ENCODE measurements at places on chromosomes 3 and 15. TPM values are rescaled to one million over a fixed set of nuclear protein-coding genes. Genes with fewer than 3 reads are reported as not detected.

FMN1 gene
- 13.8 TPM for total RNA-seq

TF gene
- total RNA-seq: 4.2 TPM

SYNPR gene
- total RNA-seq: 0.11 TPM

SRGAP3 gene
- 21.8 TPM for total RNA-seq

ABHD2 gene
- total RNA-seq: 74.4 TPM

VPS39 gene
- 75.0 TPM for total RNA-seq

GPR62 gene
- total RNA-seq: 0.56 TPM

STARD9 gene
- 12.2 TPM for total RNA-seq

PROS1 gene
- total RNA-seq: 29.3 TPM

CCDC80 gene
- total RNA-seq: 74.3 TPM

DNA sequence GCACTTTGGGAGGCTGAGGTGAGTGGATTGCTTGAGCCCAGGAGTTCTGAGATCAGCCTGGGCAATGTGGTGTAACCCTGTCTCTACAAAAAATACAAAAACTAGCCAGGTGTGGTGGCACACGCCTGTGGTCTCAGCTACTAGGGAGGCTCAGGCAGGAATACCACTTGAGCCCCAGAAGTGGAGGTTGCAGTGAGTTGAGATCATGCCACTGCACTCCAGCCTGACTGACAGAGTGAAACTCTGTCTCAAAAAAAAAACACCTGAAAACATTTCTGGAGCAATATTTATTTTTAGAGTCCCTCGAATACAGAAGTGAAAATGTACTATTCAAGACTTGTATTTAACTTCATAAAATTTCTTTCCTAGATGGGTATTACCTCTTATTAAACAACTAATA is 4.6 kb downstream of the SPCS1 start:
- DNase-seq: no peak
- H3K4me1 ChIP-seq: peaks cover 13% of the 10 kb centered on the region
- no peaks in the 10 kb centered on the region for H3K36me3 ChIP-seq
- no peak overlapping the region for H3K27ac ChIP-seq

GRCh38 chr3:130662501-130662996 is 84.1 kb downstream of the PIK3R4 start:
- H3K4me3 ChIP-seq: no peak overlapping the region
- no peak for DNase-seq
- no peaks in the 10 kb centered on the region for H3K36me3 ChIP-seq
- peaks cover 10% of the 10 kb centered on the region for H3K4me1 ChIP-seq
- H3K27me3 ChIP-seq: no peaks in the 10 kb centered on the region
- no peak overlapping the region for H3K27ac ChIP-seq

DNA sequence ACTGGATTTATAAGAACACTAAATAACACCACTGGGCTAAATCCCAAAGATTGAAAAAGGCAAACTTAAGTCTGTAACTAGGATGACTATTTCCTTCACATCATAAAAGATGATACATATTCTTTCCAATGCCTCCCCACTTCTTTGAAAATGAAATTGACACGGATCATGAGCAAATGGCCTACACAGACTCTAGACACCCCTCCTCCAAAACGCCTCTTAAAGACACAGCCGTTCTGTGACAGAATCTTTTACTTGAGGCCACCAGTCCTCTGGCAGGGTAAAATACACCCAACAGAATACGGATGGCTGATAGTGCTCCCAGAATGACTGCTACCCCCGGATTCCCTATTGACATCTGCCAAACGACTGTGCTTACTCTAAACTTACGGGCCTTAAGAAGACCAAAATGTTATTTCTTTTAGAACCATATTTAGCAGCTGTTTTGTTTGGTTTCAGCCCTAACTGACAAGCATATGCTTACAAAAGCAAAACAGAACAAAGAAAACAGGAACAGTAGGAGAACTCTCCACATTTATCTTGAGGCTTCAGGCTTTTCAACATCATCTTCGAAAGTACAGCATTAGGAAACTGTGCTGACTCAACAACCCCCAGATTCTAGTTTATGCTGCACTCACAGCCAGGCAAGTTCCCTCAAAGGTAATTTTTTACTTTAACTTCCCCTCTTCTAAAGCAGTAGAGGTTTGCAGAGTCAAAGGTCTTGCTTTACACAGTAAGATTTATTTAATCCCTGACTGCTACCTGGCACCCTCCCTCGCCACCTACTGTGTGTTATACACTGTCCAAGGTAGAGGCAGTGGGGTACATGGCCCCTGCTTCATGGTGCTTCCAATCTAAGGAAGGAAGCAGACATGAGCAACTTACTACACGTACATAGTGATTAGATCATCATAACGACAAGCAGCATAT is 84.3 kb downstream of the TNIK start:
- peak overlapping the region; percentile 84 for H3K27ac ChIP-seq
- no peak overlapping the region for H3K4me3 ChIP-seq
- H3K27me3 ChIP-seq: no peaks in the 10 kb centered on the region
- DNase-seq: no peak

- H3K27me3 ChIP-seq: no peaks in the 10 kb centered on the region
- DNase-seq: no peak
- peaks cover 19% of the 10 kb centered on the region for H3K4me1 ChIP-seq
Measured at GRCh38 chr3:194069421-194070219, 66.3 kb upstream of the HES1 start.

GRCh38 chr3:196989721-196990262 is 21.2 kb upstream of the PIGZ start:
- H3K4me1 ChIP-seq: no peaks in the 10 kb centered on the region
- no peak for DNase-seq
- no peak overlapping the region for H3K27ac ChIP-seq
- no peak overlapping the region for H3K4me3 ChIP-seq
- no peaks in the 10 kb centered on the region for H3K27me3 ChIP-seq

GRCh38 chr3:11050666-11051323 is 58.2 kb downstream of the SLC6A1 start:
- no peak overlapping the region for H3K27ac ChIP-seq
- no peak for DNase-seq
- H3K4me1 ChIP-seq: no peaks in the 10 kb centered on the region
- H3K36me3 ChIP-seq: no peaks in the 10 kb centered on the region
- H3K27me3 ChIP-seq: no peaks in the 10 kb centered on the region
- no peak overlapping the region for H3K4me3 ChIP-seq

DNA sequence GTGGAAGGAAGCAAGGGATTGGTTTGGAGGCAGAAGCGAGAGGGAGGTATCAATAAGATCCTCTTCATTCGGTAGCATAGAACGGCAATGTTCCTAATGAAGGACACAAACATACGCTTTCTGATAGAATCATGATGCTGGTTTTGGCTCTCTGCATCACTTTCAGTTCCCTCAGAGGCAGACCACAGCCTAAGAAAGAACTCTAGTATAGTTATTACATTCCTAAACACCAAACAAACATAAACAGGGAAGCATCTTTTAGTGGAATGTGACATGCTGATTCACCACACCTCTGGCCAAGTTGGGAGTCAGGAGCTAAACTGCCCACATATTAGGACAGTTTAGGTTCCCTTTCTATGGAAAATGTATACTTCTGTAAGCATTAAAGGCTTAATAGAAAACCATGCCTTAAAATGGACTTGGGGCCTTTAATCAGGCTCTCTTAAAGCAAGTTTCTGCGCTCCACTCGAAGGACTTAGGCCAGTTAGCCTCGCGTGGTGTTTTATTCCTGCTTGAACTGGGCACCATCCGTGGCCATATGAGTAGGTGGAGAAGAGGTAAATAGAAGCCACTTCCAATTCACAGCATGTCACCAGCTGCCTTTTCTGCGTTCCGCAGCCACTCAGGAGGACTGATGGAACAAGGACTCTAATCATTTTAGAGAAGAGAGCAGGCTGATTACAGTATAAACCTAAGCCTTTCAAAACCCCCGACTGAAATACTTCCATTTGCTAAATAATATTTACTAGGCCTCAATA is 53.7 kb downstream of the CD47 start:
- H3K4me3 ChIP-seq: no peak overlapping the region
- no peaks in the 10 kb centered on the region for H3K27me3 ChIP-seq
- no peaks in the 10 kb centered on the region for H3K4me1 ChIP-seq
- no peak overlapping the region for H3K27ac ChIP-seq
- H3K36me3 ChIP-seq: no peaks in the 10 kb centered on the region

DNA sequence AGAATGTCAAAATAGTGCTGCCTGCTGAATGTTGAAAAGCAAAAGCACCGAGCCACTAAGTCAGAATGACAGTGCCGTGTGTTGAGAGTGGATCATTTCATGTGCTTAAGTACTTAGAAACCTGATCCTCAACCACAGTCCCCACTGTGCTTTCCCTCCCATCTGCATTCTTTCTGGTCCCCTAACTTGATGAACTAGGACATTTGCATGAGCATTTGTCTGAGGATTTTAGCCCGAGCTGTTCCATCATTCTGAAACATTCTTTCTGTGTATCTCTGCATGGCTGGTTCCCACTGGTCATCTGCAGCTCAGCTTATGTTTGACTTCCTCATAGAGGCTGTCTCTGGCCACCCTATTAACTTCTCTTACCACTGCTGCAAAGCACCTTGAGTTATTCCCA is 42.0 kb downstream of the SST start:
- H3K27me3 ChIP-seq: no peaks in the 10 kb centered on the region
- H3K36me3 ChIP-seq: no peaks in the 10 kb centered on the region
- DNase-seq: no peak
- no peak overlapping the region for H3K27ac ChIP-seq

- H3K27me3 ChIP-seq: no peaks in the 10 kb centered on the region
- H3K4me3 ChIP-seq: no peak overlapping the region
- no peaks in the 10 kb centered on the region for H3K36me3 ChIP-seq
Measured at GRCh38 chr3:114680299-114680698, 386.5 kb downstream of the TIGIT start.

GRCh38 chr15:88664151-88664778 is 25.4 kb downstream of the ISG20 start:
- H3K36me3 ChIP-seq: no peaks in the 10 kb centered on the region
- H3K27ac ChIP-seq: no peak overlapping the region
- H3K4me3 ChIP-seq: no peak overlapping the region
- H3K27me3 ChIP-seq: no peaks in the 10 kb centered on the region

DNA sequence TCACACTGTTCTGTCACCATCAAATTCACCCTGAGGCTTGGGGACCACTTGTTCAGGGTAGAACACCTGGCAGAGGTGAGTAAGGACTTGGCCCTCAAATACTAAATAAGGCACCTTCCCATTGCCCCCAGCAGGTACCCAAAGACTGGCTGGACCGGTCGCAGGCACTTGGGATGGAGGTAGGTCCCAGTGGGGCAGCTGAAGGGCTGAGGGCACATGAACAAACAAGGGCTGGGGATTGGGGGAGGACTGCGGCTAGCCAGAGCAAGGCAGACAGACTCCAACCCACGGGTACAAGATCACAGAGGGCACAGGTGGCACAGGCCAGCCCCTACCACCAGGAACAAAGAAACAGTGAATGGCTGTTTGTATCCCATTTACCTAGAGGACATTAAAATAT is 1.9 kb downstream of the MRPS25 start:
- peak overlapping the region; percentile 33 for H3K27ac ChIP-seq
- peak overlapping the region; percentile 5 for H3K4me3 ChIP-seq
- peaks cover 19% of the 10 kb centered on the region for H3K4me1 ChIP-seq
- H3K36me3 ChIP-seq: peaks cover 9% of the 10 kb centered on the region
- peak; percentile 33 for DNase-seq

DNA sequence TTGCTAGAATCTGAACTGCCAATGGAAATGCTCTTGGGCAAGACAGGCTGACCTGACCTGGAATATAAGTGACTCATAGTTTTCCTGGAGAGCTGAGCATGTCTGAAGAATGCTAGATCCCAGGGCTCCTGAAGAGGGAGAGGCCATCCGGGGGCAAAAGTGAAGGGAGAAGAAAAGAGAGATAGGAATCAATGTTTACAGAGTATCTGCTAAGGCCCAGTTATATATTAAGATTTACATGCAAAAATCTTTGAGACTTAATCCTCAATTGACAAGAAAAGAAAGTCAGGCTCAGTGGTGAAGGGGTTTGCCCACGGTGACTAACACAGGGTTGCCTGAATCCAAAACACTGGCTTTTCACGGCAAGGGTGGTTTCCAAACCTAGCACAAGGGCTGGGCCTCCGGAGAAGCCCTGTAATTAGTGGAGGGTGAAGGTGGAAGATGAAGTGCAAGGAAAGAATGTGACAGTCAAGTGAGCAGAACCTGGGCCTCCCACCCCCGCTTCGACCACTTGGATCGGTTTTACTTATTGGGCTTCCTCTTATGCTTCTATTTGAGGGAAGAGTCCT is 91.7 kb upstream of the FGF12 start:
- H3K4me1 ChIP-seq: peaks cover 14% of the 10 kb centered on the region
- peak; percentile 43 for DNase-seq
- no peaks in the 10 kb centered on the region for H3K27me3 ChIP-seq
- no peaks in the 10 kb centered on the region for H3K36me3 ChIP-seq
- H3K4me3 ChIP-seq: no peak overlapping the region

- DNase-seq: no peak
- H3K4me3 ChIP-seq: no peak overlapping the region
- no peaks in the 10 kb centered on the region for H3K4me1 ChIP-seq
Measured at GRCh38 chr3:115698851-115699591, 75.7 kb downstream of the GAP43 start.

- no peak overlapping the region for H3K27ac ChIP-seq
- no peak overlapping the region for H3K4me3 ChIP-seq
- H3K36me3 ChIP-seq: no peaks in the 10 kb centered on the region
Measured at GRCh38 chr3:183437061-183437460, 8.6 kb upstream of the MCF2L2 start.

DNA sequence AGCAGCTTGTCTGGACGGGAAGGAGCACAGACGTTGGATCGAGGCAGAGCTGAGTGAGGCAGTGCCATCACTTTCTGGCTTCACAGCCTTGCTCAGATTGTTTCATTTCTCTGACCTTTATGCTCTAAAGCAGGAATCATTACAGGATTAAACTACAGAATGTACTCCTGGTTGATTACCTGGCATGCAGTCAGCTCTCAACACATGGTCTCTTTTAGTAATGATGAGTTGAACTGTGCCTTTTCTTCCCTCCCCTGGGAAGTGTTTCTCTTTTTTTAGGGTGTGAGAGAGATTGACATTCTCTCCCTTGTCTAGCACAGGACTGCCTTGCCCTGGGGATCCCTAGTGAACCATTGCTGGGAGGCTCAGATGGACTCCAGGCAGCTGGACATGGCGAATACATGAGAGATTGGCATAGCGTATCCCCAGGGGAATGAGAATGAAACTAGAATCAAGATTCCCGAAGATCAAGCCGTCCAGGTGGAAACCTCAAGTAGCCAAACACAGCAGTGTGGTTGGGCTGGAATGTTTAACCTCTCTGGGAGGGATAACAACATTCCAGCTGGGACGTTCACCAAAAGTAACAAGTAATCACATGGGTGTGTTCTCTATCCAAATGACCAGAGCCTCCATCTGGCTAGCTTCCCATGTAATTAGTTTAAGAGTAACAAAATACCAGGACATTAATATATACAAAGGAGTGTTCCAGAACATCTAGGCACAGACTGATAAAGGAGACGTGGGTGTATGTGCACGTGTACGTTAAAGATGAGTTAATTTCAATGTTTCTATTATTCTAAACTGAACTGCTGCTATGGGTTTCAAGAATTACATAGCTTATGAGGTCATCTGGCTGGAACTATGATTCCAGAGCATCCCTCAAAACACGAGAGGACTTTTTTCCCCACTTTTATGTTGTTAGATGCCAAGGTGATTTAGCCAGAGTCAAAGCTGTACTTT is 118.6 kb upstream of the NR2E3 start:
- peak; percentile 24 for DNase-seq
- no peaks in the 10 kb centered on the region for H3K27me3 ChIP-seq
- H3K36me3 ChIP-seq: no peaks in the 10 kb centered on the region
- no peak overlapping the region for H3K27ac ChIP-seq

Data from thyroid gland (tissue), 4 donors.